Occipital lobe (tissue), 3 donors: ENCODE measurements at places on chromosomes 13 and 19. TPM values are rescaled to one million over a fixed set of nuclear protein-coding genes. Genes with fewer than 3 reads are reported as not detected.
A peak's percentile ranks its signal among the peaks of the same experiment; 100 is the strongest.

DNA sequence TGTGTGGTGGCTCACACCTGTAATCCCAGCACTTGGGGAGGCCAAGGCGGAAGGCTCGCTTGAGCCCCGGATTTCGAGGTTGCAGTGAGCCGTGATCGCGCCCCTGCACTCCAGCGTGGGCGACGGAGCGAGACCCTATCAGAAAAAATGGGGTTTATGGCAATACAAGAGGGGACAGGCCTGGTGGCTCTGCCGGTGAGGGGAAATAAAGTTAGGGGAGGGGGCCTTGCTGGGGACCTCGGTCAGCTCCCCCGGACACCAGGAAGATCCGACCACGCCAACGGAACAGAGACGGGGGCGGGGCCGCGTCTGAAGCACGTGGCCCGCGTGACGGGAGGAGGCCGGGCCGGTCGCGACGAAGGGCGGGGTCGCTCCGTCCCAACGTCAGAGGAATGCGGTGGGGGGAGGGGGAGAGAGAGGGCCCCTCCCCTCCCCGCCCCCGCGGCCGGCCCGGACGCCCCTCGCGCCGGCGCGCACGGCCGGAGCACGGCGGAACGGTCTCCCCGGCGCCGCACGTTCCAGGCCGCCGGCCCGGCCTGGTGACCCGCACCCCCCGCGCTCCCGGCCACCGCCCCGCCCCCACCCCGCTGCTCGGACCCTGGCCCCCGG, 1.9 kb upstream of the HNRNPL start:
- DNase-seq, result peak; percentile 88

IGFL4 gene
- total RNA-seq, result 1.6 TPM

GRCh38 chr13:64749301-64749700, 2480.8 kb downstream of the PCDH9 start:
- no peak for DNase-seq

GRCh38 chr19:39805104-39805503, 26.4 kb downstream of the LEUTX start:
- DNase-seq, result no peak

DNA sequence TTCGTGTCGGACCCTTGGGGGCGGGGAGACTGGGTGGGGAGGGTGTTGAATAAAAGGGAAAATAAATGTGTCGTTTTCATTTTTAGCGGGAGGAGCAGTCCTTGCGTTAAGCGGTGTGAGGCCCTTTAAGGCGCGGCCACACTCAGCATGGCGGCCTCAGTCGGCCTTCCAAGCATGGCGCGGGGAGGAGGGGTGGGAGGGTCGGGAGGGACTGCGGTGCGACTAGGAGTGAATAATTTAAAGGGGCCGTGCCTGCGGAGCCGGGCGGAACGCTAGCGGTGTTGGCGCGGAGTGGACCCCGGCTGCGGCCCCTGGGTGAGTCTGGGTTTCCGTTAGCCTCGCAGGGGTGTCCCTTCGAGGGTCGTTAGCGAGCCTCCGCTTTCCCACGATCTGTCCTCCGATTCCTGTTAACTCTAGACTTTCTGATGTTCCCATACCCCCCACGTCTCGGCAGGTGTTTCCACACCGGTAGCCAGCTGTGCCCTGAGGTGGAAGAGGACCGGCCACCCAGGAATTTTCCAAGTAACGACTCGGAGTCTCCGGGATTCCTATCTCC, 1.5 kb upstream of the PNPLA6 start:
- DNase-seq, result peak; percentile 80

- no peak for DNase-seq
These were observed 258.6 kb downstream of the ATP8A2 start for GRCh38 chr13:25630329-25630900.
